MCF 10A (cell line): ENCODE measurements at places on chromosomes 3 and 15. TPM values are rescaled to one million over a fixed set of nuclear protein-coding genes. Genes with fewer than 3 reads are reported as not detected.

DNA sequence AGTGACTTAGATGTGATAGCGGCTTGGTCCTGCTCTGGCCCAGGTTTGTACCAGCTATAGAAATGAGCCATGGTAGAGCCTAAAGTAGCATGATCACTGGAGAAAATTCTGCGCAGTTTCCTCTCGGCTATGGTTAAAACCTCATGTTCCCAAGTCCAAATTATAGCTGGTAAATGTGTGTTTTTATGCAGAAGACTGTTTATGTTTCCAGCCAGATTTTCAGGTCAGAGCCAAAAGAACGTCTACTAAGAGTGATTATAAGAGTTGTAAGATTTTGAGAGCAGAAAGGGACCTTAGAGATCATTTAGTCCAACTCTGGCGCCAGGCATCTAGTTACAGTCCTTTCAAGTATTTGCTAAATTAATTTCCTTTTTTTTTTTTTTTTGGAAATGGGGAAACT, 333.7 kb downstream of the LPP start:
- peaks cover 18% of the 10 kb centered on the region for H3K36me3 ChIP-seq
- no peak overlapping the region for H3K4me3 ChIP-seq
- no peak overlapping the region for H3K27ac ChIP-seq
- no peak for DNase-seq
- peaks cover 12% of the 10 kb centered on the region for H3K4me1 ChIP-seq

- no peak overlapping the region for H3K4me3 ChIP-seq
- no peak overlapping the region for H3K27ac ChIP-seq
- no peak for DNase-seq
- no peaks in the 10 kb centered on the region for H3K27me3 ChIP-seq
- no peaks in the 10 kb centered on the region for H3K36me3 ChIP-seq
- H3K4me1 ChIP-seq = no peaks in the 10 kb centered on the region
Observed at GRCh38 chr3:112407888-112408702, 75.1 kb downstream of the CD200 start.

GRCh38 chr3:33438284-33438668, 1.9 kb downstream of the UBP1 start:
- peaks cover 14% of the 10 kb centered on the region for H3K4me1 ChIP-seq
- H3K27me3 ChIP-seq = no peaks in the 10 kb centered on the region
- peak; percentile 47 for DNase-seq
- peak overlapping the region; percentile 90 for H3K27ac ChIP-seq
- no peaks in the 10 kb centered on the region for H3K36me3 ChIP-seq
- H3K4me3 ChIP-seq = peak overlapping the region; percentile 99

DNA sequence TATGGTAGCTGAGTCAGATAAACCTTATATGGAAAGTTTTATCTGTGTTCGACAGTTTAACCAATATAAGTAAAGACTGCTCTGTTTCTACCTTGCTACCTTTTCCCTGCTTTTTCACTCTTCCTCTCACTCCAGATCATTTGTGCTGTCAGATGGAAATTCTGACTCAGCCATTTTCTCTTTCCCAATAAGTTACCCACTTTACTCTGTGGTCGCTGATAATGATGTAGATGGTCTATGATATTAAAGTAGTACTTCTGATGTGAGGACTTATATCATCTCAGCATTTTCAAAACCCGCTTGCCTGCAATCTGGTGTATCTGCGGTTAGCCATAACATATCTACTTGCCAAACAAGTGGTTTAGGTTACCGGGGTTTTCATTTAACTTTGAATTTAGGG, 15.0 kb upstream of the UTS2B start:
- no peak overlapping the region for H3K27ac ChIP-seq
- H3K27me3 ChIP-seq = no peaks in the 10 kb centered on the region
- H3K36me3 ChIP-seq = no peaks in the 10 kb centered on the region
- DNase-seq = no peak
- H3K4me1 ChIP-seq = peaks cover 41% of the 10 kb centered on the region

DNA sequence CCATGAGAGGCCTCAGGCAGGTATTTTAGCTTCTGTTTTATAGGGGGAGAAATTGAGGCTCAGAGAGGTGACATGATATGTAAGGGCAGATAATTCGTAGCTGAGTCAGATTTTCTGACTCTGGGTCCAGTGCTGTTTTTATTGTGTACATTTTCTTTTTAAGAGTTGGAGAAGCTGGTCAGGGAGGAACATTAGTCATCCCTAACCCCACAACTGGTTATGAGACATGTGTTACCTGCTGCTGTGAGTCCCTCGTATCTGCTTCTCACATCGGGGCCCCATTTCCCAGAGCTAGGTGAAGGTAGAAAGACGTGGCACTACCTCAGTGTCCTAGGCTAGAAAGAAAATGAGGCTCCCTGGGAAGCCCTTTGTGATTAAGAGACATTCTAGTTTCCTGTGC, 28.6 kb downstream of the GALNT15 start:
- peak; percentile 33 for DNase-seq
- peak overlapping the region; percentile 29 for H3K27ac ChIP-seq
- peaks cover 40% of the 10 kb centered on the region for H3K4me1 ChIP-seq
- no peaks in the 10 kb centered on the region for H3K27me3 ChIP-seq
- no peak overlapping the region for H3K4me3 ChIP-seq
- H3K36me3 ChIP-seq = peaks cover 20% of the 10 kb centered on the region

DNA sequence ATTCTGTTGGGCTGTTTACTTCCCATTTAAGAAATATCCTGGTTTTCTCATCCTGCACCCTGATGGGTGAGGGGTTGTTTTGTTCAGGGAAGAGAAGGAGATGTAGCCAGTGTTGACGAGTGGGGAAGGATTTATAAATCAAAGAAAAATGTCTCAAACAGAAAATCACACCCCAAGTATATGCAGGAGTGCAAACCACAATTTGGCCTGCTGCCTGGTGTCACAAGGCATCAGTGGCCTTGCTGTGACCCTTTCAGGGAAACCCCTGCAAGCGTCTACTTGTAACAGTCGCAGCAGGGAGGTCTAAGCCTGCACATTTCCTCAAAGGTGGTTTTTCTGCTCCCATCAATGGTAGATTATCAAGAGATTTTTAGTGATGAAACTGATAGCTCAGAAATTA, 132.6 kb upstream of the LRRN1 start:
- H3K36me3 ChIP-seq = no peaks in the 10 kb centered on the region
- DNase-seq = peak; percentile 9
- H3K27ac ChIP-seq = no peak overlapping the region
- H3K27me3 ChIP-seq = no peaks in the 10 kb centered on the region
- H3K4me3 ChIP-seq = no peak overlapping the region

DNA sequence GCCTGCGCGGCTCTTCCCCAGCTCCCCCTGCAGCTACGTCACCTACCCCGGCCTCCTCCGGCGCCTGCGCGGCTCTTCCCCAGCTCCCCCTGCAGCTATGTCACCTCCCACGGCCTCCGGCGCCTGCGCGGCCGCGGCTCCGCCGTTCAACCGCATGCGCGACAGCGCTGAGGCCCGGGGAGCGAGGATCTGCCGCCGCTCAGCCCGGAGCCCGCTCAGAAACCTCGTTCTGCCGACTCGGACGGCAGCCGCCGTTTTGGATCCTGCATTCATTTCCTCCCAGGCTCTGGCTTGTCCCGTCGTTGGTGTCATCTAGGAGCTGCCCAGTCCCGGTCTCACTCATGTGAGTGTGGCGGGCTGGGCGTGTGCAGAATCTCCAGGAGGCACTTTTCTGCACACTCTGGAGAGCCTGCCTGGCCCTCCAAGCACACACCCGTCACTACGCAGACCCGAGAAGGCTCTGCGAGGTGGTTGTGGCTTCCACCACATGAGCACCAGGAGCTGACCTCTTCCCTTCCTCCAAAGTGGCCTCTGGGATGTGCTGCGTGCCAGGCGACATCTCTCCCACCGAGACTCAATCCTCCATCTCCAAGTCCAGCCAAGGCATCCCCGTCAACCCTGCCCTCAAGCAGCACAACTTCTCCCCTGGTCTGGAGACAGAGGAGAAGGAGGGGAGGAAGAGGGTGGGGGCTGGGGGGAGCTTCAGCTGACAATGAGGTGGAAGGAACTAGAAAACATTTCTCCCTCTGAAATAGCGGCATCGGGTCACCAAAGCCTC, 165.3 kb downstream of the CHSY1 start:
- DNase-seq = no peak
- no peak overlapping the region for H3K4me3 ChIP-seq
- H3K4me1 ChIP-seq = no peaks in the 10 kb centered on the region
- H3K27ac ChIP-seq = no peak overlapping the region
- H3K36me3 ChIP-seq = no peaks in the 10 kb centered on the region
- H3K27me3 ChIP-seq = no peaks in the 10 kb centered on the region

DNA sequence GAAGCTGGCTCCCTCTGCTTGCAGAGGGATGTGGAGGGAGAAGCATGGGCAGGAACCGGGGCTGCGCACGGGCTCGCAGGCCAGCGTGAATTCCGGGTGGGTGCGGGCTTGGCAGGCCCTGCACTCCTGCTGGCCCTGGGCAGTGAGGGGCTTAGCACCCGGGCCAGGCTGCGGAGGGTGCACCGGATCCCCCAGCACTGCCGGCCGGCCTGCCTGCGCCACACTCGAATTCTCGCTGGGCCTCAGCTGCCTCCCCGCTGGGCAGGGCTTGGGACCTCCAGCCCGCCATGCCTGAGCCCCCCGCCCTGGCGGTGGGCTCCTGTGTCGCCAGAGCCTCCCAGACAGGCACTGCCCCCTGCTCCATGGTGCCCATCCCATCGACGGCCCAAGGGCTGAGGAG, 47.6 kb upstream of the SPATA12 start:
- DNase-seq = no peak
- no peak overlapping the region for H3K4me3 ChIP-seq
- H3K36me3 ChIP-seq = peaks cover 6% of the 10 kb centered on the region

DNA sequence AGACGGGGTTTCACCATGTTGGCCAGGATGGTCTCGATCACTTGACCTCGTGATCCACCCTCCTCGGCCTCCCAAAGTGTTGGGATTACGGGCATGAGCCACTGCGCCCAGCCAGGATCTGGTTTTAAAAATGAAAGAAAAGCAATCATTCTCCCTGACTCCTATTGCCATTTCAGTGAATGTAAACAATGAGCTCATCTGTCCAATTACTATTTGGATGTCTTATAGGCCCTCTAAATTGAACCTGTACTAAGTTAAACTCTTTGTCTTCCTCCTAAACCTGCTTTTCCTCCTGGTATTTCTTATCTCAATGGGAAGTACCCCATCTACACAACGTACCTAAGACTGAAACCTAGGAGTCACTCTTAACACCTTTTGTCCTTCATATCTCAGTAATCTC, 23.7 kb downstream of the PCYT1A start:
- H3K27ac ChIP-seq = no peak overlapping the region
- H3K27me3 ChIP-seq = no peaks in the 10 kb centered on the region
- H3K36me3 ChIP-seq = peaks cover 88% of the 10 kb centered on the region
- DNase-seq = no peak

GRCh38 chr3:34225821-34226366, 427.5 kb downstream of the PDCD6IP start:
- H3K27ac ChIP-seq = no peak overlapping the region
- DNase-seq = no peak
- peaks cover 19% of the 10 kb centered on the region for H3K27me3 ChIP-seq
- H3K36me3 ChIP-seq = no peaks in the 10 kb centered on the region
- H3K4me3 ChIP-seq = no peak overlapping the region

- H3K27me3 ChIP-seq = no peaks in the 10 kb centered on the region
- no peak for DNase-seq
- H3K4me1 ChIP-seq = no peaks in the 10 kb centered on the region
- H3K4me3 ChIP-seq = no peak overlapping the region
- no peaks in the 10 kb centered on the region for H3K36me3 ChIP-seq
Observed at GRCh38 chr15:33209575-33210481, 15.3 kb upstream of the FMN1 start.

DNA sequence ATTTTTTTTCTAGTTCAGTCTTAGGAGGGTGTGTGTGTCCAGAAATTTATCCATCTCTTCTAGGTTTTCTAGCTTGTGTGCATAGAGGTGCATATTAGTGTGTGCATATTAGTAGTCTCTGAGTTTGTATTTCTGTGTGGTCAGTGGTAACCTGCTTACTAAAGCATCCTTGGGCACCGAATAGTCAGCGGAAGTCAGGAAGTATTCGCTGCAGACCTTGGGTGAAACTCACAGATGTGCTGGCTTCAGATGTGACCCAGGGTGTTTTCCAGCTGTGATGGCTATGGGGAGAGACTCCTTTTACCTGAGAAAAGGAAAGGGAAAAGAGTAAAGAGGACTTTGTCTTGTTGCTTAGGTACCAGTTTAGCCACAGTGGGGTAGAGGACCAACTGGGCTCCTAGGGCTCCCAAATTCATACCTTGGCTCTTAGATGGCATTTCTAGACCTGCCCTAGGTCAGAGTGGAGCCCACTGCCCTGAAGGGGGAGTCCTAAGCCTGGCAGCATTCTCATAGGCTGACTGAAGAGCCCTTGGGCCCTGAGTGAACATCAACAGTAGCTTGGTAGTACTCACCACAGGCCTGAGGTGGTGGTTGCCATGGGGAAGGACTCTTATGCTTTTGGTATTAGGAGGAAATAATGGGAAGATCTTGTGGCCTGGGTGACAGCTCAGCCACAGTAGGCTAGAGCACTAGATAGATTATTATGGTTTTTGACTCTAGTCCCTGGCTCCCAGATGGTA, 286.0 kb upstream of the ZPLD1 start:
- H3K27ac ChIP-seq = no peak overlapping the region
- no peaks in the 10 kb centered on the region for H3K27me3 ChIP-seq
- no peaks in the 10 kb centered on the region for H3K4me1 ChIP-seq
- H3K4me3 ChIP-seq = no peak overlapping the region
- DNase-seq = no peak

- no peak overlapping the region for H3K4me3 ChIP-seq
- DNase-seq = no peak
- no peak overlapping the region for H3K27ac ChIP-seq
Observed at GRCh38 chr3:159627634-159628033, 361.0 kb upstream of the IL12A start.

- H3K4me3 ChIP-seq = no peak overlapping the region
- H3K27me3 ChIP-seq = no peaks in the 10 kb centered on the region
- H3K36me3 ChIP-seq = no peaks in the 10 kb centered on the region
Observed at GRCh38 chr3:83823095-83823494, 1135.7 kb upstream of the CADM2 start.

DNA sequence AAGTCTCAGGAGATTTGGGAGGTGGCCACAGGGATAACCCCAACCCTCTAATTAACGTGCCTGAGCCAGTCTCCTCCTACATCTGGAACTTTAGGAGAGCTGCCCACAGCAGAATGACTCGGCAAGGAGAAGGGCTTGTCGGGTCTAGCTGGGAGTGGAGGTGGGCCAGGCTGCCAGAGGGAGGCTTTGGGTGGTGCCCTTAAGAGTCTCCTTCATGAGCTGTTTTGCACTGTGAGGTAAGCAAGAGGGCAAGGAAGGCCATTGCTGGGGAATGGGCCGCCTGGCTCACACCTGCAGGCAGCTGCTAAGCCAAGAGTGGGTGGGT, 3.6 kb upstream of the TNK2 start:
- H3K4me3 ChIP-seq = peak overlapping the region; percentile 58
- H3K4me1 ChIP-seq = peaks cover 49% of the 10 kb centered on the region
- H3K36me3 ChIP-seq = peaks cover 6% of the 10 kb centered on the region
- H3K27me3 ChIP-seq = no peaks in the 10 kb centered on the region
- DNase-seq = peak; percentile 87

SLCO2A1 gene
- total RNA-seq = 0.59 and 1.0 TPM in 2 replicates

FBXO40 gene
- not detected in 2 replicates for total RNA-seq

CD47 gene
- total RNA-seq = 28.5 and 31.5 TPM in 2 replicates

GABRB3 gene
- total RNA-seq = not detected in 2 replicates

PGBD4 gene
- total RNA-seq = 2.4 and 2.6 TPM in 2 replicates
